ENCODE measurements at places on chromosomes 4 and X. TPM values are rescaled to one million over a fixed set of nuclear protein-coding genes. Genes with fewer than 3 reads are reported as not detected.

FGFRL1 gene
- total RNA-seq, result 10.3 TPM

SMARCAD1 gene
- total RNA-seq, result 38.3 TPM

ATP11C gene
- 19.2 TPM for total RNA-seq

SMIM10L2A gene
- 0.54 TPM for total RNA-seq

- no peak for DNase-seq
Observed at GRCh38 chr4:142660728-142661127, 185.4 kb downstream of the INPP4B start.

- DNase-seq, result no peak
Observed at GRCh38 chr4:91058345-91058744, 931.2 kb downstream of the CCSER1 start.

DNA sequence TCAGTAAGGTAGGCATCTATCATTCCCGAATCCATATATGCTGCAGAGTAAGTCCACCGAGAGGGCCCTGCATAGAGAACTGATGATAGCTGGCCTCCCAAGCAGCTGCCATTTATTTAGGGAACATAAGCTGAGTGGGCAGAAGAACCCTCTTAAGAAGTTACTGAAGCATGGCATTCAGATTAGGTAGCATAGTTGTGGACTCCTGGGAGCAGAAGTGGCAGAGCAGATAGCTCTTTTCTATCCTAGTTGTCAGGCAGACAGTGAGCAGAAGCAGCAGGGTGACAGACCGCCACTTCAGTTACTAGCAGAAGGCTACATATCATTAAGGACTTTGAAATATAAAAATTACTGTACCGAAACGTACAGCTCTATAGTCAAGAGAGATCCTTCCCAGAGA, 454.7 kb downstream of the PPP4R3C start:
- DNase-seq, result no peak

DNA sequence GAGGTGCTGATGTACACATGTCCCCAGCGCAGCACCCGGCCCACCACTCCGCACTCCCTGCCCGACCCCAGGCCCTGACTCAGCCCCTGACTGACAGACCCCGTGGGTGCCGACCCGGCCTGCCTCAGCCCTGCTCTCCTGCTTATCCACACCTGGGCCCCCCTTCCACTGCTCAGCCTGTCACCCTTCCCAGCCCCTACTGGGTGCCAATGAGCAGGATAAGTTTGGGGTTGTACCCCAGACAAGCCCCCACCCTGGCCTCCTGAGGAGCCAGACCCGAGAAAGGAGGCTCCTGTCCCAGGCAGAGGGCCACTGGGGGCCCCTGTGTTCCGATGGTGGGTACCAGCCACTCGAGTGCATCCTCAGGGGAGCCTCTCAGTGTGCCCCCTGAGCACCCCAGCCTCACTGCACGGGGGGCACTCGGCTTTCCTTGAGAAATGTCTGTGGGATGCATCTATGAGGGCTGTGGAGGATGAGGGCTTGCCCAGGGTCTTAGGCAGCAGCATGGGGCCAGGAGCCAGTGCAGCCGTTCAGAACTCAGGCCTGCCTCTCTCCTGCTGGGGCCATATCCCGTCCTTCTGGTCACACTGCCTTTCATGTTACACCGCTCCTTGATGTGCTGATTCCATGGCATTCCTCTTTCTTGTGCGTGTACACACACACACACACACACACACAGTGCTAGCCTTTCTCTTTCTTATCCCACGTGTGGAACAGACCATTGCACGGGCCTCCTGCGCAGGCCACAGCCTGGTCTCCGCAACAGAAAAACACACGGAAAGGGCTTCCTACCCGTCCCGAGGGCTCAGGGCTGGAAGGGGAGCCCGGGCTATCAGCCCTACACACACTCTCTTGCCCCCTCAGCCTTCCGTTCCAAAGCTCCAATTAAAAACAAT, 220.1 kb upstream of the PSAPL1 start:
- DNase-seq, result no peak

DNA sequence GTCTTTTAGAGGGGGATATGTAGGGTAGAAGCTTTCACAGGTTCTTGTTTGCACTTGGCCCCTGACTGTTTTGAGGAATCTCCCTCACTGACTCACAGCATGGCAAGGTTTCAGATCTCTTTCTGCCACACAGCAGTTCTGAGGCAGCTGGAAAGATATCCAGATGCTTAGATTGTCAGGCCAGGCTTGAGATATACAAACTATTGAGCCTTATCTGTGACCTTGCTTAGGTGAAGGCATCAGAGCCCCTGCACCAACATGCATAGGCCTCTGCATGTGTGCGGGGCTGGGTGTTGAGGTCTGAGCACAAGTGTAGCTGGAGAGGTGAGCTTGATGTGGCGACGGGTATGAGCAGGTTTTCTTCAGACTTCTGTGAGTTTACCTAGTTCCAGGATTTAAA, 80.9 kb upstream of the MSANTD1 start:
- no peak for DNase-seq

DNA sequence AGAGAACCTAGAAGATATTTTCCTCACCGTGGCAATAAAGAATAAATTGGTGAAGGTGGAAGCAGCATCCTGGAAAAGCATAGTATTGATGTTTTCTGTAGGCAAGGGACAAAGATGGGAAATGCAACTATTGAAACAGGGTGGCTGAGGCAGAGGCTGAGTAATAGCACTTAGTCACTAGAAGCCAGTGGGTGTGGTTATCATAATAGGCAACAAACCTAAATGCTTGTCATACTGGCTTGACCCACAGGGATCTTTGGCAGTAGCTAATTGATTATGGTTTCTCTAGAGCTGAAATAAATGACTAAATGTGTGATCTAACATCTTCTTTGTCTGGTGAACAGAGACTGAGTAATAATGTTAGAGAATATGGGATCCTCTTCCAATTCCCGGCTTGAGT, 353.6 kb upstream of the RPS6KA3 start:
- DNase-seq, result no peak

DNA sequence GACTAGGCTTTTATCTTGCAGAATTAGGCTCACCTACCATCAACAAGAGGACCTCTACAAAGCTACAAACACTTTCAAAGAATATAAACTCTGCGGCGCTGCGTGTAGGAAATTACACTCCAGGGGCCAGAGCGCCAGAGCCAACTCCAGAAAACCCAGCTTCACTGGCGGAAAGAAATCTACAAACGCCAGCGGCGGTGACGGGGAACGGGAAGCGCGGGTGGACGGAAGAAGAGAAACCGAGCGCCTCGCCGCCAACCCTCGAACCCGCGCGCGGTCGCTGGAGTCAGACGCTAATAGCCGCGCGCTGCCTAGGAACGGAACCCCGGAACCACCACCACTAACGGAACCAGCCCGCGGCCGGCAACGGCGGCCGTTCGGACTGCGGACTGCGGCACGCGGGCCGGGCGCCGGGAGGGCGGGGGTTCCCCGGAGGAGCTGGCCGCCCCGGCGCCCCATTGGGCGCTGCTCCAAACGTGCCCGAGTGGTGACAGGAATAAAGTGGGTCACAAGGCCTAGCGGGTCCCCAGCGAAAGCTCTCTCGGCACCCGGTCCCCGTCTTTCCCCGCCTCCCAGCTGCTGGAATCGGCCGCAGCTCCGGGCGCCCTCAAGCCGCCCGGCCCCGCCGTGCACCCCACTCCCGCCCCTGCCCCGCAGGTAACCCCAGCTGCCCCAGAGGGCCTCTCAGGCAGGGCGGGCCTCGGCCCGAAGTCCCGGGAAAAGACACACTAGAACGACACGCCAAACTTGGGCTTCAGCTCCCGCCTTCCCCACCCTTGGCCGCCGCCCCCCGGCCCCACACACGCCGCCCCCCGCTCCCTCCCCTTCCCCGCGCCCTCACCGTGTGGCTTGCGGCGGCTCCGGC, 836 bp downstream of the CLOCK start:
- DNase-seq, result peak; percentile 56

DNA sequence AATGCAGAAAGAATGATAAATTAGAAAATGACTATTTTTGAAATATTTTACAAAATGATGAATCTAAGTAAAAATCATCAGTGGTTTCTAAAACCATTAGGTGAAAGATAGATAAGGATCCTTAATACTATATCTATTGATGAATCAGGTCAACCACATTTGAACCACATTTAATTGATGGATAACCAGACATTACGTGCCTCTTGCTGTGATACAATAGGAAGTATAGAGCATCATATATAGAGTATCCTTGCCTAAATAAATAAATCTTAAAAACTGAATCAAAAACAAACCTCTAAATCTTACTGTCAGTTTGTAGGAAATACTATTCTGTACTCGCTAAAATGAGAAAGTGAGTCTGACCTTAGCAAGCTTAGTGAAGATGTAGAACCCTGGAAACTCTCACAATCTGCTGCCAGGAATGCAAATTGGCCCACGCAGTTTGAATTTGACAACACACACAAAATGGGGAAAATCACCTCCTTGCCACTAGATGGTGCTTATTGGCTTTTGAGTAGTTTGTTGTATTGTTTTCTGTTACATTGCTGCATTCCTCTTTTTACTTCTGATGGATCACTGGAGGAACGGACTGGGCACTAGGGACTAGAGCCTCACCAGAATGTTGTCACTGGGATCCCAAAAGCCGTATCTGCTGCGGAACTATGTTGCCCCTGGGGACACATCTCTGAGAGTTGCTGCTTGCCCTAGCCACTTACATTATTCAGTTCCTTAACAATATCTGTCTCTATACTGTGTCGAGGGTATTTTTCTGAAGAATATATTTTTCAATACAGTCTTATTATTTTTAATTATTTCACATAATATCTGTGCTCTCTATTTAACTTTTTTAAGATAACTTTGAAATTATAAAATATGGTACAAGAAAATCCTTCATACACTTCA, 25.4 kb upstream of the SLAIN2 start:
- peak; percentile 22 for DNase-seq

DNA sequence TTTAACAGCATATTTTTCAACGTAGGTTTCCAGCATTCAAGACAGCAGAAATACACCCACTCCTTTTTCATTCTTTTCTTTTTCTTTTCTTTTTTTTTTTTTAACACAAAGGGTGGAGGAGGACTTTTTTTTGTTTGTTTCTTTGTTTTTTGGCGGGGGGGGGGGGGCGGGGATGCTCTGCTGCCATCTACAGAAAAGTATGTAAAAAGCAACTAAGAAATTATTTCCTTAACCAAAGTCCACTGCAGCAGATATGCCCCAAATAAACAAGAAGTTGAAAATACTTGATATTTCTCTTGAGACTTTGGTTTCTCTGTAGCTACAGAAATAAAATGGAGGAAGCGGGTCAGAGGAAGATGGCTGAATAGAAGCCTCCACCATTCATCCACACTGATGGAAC, 63.2 kb upstream of the PBDC1 start:
- no peak for DNase-seq

- DNase-seq, result no peak
Observed at GRCh38 chrX:101595739-101596419, 21.9 kb downstream of the ARMCX6 start.

- DNase-seq, result no peak
Observed at GRCh38 chr4:79467246-79467932, 59.4 kb upstream of the GK2 start.

- DNase-seq, result no peak
Observed at GRCh38 chrX:153928846-153929245, 2.8 kb upstream of the ARHGAP4 start.

DNA sequence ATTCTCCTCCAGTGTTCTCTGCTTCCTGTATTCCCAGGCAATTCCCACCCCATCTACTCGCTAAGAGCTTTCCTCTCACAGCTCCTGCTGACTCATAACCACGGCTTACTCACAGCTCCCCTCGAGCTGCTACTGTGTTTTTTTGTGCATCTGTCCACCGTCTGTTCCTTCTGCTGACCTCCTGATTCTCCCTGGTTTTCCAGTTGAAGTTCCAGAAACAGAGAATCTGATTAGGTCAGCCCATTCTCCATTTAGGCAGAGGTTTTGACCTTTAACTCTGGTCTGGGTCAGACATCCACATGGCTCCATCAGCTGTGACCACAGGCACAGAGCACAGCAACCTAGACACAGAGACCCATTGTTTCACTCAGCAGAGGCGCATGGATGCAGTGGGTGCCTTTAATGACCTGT, 5.5 kb upstream of the SMIM20 start:
- no peak for DNase-seq

- DNase-seq, result no peak
Observed at GRCh38 chr4:140090215-140090731, 63.7 kb downstream of the MAML3 start.

GRCh38 chr4:73765296-73765695, 24.9 kb downstream of the CXCL8 start:
- DNase-seq, result no peak

DNA sequence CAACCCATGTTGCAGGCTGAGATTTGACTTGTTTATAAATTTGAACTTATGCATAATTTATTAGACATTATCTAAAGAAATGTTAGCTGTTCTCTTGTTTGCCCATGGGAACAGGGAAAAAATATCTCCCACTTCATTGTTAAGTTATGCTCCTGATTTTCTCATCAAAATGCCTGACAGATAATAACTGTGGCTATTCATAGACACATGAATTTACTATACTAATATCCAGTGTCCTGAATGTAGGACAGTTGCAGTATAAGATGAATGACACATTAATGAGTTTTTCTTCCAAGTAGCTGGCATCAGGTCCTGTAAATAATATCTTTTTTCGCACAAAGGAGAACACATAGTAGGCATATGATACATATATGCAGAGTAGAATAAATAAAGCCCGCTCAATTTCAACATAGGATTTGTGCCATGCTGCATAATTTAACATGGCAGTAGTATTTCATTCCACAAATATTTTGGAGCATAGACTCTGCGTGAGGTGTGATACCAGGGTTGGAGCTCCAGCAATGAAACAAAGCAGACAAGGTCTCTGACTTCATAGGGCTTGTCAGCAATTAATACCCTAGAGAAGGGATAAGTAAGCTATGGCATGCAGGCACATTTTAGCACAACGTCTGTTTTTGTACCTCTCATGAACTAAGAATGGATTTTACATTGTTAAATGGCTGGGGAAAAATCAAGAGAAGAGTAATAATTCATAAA, 40.4 kb upstream of the DDX53 start:
- no peak for DNase-seq

DNA sequence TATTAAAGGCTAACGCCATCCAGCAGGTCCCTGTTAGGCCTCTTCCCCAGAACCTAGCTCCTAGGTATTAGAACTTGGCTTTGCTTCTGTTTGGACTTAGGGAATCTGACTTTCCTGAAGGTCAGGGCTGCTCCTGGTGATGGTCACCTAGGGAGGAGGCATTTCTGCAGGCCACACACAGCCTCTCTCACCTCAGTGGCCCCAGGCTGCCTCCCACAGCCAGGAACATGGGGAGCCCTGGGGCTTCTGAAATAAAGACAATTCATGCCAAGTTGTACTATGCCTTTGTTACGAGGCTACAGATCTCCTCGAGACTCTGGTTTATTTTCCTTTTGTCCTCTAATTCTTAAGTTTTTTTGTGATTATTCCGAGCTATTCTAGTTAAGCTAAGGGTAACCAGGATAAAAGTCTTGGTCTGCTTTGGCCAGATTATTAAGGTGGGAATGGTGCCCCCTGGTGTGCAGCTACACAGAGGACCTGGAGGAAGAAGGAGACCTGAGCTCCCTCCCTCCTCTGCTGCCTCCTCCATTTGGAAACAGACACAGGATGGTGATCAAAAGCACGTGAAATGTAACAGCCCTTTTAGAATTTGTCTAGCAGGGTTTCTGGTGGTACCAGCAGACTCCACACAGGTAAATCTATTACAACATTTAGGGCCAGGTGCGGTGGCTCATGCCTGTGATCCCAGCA, 131.0 kb downstream of the DCLK2 start:
- no peak for DNase-seq

GRCh38 chrX:94751611-94752010, 1077.6 kb downstream of the FAM133A start:
- DNase-seq, result no peak
